ENCODE measurements at places on chromosomes 6 and 20. TPM values are rescaled to one million over a fixed set of nuclear protein-coding genes. Genes with fewer than 3 reads are reported as not detected.

DNA sequence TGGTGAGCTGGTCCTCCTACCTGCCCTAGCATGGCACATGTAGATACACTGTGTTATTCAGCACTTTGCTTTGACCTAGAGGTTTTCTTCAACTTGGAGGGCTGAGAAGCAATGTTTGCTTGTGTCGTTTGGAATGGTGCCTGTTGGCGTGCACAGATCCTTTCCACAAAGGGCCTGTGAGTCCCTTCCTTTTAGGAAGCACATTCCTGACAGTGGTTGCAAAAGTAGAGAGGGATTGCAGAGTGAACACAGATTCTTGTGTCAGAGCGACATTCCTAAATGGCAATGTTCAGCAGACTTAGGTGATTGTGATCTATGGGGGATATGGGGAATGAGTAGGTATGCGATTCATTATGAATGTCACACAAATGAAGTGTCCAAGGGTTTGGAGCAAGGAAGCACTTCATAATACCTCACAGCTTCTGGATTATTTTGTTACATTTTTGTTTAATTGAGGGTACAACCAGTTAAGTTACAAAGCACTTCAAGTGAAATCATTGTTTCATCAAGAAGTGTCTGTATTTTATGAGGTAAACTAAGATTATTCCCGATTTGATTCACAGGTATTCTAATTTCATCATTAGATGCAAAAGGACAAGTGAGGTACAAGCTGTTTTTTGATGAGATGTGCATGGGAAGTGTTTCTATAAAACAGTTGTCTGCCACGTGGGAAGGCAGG is 713 bp upstream of the RNF144B start:
- DNase-seq: peak; percentile 32

GRCh38 chr6:74066168-74066871 is 370.3 kb downstream of the CD109 start:
- peak; percentile 24 for DNase-seq

- DNase-seq: no peak
These were observed 28.9 kb downstream of the FYN start for GRCh38 chr6:111844376-111844775.

Gene CRISP3
- total RNA-seq: not detected

GRCh38 chr6:42337985-42338743 is 113.6 kb downstream of the TRERF1 start:
- DNase-seq: no peak

GRCh38 chr6:81734500-81735150 is 17.9 kb downstream of the TENT5A start:
- no peak for DNase-seq

DNA sequence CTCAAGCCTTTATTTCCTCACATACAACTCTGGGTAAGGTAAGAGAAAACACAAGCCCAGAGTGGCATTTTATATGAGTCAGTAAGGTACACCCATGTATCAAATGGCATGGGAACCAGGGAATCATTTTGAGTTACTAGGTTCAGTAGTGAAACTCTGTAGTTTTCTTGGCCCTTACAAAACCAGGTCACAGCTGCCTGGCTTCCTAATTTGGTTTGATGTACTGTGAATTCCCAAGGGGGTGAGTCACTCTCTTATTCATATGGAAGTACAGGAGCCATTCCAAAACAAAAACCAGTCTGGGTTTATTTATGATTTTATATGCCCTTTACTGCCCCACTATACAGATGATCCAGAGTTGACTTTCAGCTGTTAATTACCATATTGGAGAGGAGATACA is 70.7 kb downstream of the PDE7B start:
- peak; percentile 98 for DNase-seq

DNA sequence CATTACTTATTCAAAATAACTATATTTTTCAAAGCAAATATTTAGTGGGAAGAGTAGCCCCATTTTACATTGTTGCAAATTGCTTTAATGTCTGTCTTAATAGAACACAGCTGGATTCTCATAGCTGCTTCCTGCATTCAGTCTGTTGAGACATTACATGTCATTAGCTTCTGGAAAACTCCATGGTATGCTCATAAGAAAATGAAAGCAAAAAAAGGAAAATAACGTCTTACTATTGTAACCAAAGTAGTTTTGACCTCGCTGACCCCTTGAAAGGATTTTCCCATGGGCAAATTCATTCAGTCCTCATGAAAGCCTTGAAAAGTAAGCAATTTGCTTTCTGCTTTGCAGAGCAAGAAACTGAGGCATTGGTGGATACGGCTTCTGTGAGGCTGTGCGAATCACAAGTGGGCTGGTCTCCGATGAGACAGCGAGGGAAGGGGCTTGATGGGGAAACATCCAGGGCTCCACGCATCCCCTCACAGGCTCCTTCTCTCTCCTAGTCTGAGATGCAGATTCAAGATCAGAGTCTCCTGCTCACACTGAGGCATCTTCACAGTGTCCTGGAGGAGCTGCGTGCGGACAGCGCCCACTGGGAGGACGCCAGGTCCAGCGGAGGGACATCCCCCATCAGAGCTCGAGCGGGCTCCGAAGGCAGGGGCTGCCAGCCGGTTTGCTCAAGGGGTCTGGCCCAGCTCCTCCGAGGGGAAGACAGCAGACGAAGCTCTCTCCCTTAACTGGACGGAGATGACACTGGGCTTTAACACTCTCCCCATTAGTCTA is 3.3 kb downstream of the C20orf202 start:
- no peak for DNase-seq

DNA sequence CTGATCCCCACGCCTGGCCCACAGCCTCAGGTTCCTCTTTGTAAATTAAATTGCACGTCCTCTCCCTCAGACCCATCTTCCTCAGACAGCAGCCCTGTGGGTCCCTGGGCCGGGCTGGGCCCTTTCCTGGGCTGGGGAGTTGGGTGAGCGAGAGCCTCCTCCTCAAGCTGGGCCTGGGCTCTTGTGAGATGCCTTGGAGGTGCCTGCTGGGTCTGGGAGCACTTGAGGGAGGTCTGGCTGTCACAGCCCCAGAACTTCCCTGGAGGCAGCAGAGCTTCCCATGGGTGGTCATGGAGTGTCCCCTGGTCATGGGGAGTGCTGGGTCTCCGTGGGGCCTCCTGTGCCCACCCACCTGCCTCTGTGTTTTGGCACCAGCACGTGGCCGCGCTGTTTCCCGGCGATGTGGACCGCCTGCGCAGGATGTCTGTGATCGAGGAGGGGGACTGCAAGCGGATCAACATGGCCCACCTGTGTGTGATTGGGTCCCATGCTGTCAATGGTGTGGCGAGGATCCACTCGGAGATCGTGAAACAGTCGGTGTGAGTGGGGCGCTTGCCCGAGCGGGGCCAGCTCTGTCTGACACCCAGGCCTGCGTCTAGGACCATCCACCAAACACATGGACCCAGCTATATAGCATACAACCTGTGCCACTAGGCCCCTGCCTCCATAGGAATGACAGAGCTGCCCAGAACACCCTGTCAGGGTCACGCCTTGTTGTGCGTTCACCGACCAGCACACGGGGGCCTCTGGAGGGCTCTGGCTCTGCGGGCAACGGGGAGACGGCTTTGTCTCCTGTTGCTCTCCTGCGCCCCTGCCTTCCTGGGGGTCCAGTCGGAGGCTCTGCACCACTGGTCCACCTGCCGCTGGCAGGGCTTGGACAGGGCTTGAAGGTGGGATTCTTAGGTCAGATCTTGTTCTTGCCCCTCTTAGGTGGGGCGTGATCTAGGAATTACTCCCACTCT is 33.0 kb downstream of the PYGB start:
- no peak for DNase-seq

DNA sequence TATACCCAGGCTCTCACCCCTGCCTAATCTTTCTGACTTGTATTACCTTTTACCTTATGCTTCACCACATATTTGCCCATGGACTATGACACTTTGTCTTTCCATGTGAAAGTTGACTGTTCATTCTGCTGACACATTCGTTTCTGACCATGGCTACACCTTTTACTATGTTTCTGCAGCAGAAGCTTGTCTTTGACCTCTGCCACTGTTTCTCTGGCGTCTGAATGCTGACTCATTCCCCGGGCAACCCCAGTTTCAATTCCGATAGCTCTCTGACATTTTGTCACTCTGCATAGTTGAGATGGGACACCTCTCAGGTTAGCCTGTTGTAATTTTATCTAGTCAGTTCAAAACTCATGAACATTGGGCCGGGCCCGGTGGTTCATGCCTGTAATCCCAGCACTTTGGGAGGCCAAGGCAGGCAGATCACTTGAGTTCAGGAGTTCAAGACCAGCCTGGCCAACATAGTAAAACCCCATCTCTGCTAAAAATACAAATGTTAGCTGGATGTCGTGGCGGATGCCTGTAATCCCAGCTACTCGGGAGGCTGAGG is 50.7 kb downstream of the SLC26A8 start:
- no peak for DNase-seq

Gene TFAP2D
- total RNA-seq: not detected

DNA sequence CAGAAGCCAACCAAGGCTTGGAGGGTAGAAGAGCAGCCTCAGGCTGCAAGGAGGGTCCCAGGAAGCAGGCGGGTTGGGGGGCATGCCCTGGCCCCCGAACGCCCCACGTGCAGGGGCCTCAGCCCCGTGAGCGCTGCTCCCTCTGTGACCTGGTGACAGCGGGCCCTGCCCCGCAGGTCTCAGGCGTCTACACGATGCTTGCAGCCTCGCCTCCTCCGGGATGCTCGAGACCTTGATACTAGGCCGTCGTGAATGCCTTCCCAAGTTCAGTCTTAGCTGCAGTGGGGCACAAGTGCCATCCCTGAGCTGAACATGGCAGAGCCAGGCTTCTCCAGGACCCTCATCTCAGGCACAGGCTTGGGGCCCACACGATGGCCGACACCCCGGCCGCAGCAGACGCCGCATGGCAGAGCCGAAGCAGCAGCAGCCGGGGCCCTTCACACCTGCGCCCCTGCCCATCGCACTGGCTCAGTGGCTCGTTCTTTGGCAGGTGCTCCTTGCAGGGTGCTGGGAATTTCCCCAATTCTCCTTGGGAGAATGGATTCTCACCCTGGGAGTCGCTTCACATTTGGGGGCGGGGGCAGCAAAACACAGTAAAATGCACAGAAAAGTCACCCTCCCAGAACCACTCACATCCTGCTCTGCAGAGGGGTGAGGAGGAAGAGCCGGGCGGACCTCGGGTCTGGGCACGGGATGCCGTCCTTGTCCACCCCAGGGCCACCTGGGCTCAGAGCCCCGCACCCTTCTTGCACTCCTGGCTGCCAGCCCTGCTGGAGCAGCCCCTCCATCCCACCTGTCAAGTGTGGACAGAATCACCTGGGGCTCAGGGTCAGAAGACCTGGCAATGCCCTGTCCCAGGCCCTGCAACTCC is 161.8 kb downstream of the DLL1 start:
- DNase-seq: no peak

Gene BFSP1
- 4.2 TPM for total RNA-seq

Gene CAGE1
- 0.30 TPM for total RNA-seq

DNA sequence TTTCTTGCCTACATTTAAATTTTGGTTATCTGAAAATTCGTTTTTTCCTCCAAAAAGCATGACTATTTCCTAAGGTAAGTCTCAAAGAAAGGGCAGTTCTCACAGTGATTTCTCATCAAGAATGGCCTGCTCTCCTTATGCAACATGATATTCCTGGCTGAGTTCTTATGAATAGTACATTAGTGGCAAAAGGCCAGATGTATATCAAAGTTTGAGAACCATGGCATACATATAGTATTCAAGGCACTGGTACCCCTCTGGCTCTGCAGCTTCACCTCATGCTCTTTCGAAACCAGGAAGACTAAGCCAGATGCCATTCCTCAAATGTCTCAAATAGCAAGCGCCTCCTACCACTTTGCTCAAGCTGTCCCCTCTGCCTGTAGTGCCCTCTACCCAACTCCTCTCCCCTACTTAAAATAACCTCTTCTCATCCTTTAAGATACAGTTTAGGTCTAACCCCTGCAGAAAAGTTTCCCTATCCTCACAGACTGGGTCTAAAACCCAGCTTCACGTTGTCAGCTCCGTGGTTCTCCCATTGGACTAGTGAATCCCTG is 280.3 kb downstream of the HACE1 start:
- no peak for DNase-seq

- no peak for DNase-seq
These were observed 87.6 kb downstream of the BMP2 start for GRCh38 chr20:6855104-6855503.

- peak; percentile 30 for DNase-seq
These were observed 874.2 kb downstream of the TFAP2A start for GRCh38 chr6:9540534-9541126.

- DNase-seq: no peak
These were observed 195.0 kb downstream of the CD83 start for GRCh38 chr6:14312587-14312986.
